ENCODE measurements at places on chromosomes 6 and 20.

DNA sequence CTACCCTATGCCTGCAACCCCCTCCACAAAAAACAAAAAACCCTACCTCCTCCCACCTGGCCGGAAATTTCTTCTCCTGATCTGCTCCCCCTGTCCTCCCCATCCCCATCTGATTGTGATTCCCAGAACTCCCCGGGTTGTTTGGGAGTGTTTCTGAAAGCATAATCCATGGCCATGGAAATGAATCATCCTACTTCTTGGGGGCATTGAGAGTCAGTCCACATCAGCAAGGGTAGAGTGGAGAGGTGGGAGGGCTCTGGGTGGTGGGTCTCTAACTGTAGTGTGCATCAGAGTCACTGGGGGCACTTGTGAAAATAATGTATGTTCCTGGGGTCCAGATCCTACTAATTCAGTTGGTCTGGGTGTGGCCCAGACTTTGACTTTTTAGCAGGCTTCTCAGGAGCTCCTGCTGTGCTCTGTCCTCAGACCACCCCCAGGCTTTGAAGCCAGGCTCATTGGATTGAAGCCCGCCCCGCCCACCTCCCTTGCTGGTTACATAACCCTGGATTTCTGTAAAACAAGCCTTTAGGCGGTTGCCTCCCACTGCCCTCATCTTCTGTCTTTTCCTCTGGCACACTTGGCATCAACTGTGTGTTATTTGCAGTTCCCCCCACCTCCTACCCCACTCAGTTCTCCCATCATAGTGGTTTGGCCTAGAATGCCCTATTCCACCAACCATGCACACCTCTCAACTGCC lies 10.5 kb downstream of the PIGT start:
- no peak for DNase-seq

DNA sequence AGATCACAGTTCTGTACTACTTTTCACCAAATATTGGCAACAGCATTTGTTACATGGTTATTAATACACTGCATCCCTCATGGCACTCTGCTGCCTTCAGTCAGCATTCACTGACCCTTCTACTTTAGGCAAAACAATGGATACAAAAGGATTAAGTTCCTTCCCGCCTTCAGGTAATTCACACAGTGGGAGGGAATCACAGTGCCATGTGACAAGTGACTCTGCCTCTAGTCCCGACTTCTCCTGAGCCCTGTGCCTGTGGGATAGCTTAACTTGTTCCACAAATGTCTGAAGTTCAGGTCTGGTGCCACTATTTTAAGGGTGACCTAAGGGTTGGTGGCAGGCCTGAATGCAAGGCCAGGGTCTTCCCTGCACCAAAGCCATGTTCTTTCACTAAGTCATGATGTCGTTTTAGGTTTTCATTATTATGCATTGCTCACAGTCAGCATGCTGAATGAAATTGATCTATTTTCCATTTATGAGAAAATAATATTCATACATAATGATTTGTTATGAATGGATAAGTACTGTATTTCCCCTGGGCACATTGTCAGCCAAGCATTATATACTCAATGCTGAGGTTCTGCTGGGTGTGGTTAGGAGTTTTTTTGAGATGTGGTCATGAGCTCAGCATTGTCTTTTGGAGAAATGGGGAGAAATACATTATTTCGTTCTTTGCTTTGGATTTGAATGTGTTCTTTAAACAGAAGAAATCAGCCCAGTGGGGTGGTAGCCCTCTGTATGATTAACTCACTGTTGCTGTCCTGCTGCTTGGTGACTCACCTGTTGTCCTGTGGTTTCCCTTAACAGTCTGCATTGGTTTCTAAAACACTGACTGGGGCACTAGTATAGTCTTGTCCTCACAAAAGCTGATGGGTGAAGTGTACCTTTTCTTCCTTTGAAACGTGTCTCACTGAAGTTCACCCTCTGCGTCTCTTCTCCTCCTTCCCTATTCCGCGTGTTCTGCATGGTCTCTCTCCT lies 66.4 kb downstream of the AFDN start:
- peak; percentile 60 for DNase-seq

- no peak for DNase-seq
These were observed 833.0 kb downstream of the EPHA7 start for GRCh38 chr6:92586236-92586977.

DNA sequence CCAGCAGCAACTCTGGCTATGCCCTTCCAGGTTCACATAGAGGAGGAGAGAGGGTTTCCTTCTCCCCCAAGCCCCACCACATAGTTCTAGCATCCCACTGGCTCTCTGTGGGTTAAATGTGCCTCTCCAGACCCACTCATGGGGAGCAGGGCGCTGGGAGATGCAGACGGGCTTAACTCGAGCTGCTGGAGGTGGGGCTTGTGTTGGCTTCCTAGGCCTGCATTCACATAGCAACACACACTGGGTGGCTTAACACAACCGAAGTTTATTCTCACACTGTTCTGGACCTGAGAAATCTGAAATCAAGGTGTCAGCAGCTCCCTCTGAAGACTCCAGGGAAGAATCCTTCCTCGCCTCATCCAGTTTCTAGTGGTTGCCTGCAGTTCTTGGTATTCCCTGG lies 33.6 kb downstream of the SLC2A10 start:
- no peak for DNase-seq

- no peak for DNase-seq
These were observed 54.8 kb downstream of the CTCFL start for GRCh38 chr20:57470212-57470522.

- DNase-seq: no peak
These were observed 28.2 kb upstream of the TAB2 start for GRCh38 chr6:149289192-149289781.

- DNase-seq: no peak
These were observed 1106.4 kb upstream of the CITED2 start for GRCh38 chr6:140480852-140481251.

GRCh38 chr6:142235272-142235671 lies 66.5 kb upstream of the ADGRG6 start:
- DNase-seq: no peak

GRCh38 chr6:101711518-101711917 lies 318.0 kb downstream of the GRIK2 start:
- no peak for DNase-seq

DNA sequence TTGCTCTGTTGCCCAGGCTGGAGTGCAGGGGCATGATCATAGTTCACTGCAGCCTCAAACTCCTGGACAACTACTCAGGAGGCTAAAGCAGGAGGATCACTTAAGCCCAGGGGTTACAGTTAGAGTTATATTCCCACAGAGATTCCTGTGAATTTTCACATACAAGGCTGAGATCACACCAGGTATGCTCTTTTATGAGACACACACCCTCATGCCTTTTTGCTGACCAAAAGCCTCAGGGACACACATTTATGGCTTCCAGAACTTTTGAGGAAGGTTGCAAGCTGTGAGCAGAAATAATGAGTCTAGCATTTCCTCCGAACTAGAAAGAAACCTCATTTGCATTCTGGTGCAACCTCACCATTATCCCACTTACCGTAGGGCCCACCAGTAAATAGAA lies 370.5 kb upstream of the ARID1B start:
- DNase-seq: no peak
